Left forelimb (tissue), 1 donor: ENCODE measurements at places on chromosomes 6 and 20.

GRCh38 chr6:103193413-103193812 lies 1666.3 kb downstream of the HACE1 start:
- DNase-seq, result no peak

DNA sequence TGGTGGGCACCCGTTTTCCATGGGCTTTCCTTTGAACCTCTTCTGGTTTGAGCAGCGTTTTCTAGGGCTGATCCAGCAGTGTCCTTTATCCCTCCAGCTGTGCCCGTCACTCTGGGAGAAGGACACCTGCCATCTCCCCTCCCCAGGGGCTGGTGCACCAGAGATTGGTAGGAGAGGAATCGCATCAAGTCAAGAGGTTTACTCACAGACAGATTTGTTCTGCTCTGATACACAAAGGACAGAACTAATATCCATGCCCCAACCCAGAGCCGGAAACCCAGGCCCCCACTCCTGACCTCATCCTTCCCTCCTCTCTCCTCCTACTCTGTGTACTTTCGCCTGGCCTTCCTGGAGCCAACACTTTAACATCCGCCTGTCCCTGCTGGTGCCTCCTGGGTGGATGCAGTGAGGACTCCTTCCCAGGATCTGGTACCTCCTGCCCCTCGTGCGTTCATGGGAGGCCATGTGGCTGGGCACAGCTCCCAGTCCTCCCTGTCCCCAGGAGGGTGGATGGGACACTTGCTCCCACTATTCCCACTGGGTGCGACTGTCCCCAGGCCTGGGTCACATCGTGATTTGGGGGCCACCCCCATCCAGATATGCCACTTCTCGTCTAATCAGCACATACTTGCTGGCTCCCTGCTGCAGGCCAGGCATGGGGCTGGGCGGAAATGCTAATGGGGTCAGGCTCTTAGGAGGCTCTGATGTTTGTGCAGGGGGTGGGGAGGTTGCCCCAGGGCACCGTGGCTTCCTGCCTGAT lies 286.3 kb downstream of the CDH4 start:
- no peak for DNase-seq

DNA sequence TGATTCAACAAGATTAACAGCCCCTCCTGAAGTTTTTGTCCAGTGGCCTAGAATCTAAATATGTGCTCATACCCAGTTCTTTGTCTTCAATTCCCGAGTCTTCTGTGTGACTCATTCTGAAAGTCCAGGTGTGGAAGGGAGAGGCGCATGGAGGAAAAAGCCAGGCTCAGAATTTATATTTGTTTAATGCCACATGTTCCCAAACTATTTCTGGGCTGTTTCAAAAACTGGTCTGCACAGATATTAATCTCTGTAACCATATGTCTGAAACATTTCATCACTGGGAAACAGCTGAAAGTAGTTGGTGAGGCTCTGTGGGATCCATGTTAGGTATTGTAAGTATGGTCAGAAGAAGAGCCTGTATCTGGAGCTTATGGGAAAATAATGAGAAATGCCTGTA lies 266.0 kb downstream of the PAX1 start:
- no peak for DNase-seq

GRCh38 chr20:51803148-51803854 lies 980 bp upstream of the SALL4 start:
- DNase-seq, result no peak
